NCI-H2081 (cell line): ENCODE measurements at places on chromosomes 2 and 18.
A peak's percentile ranks its signal among the peaks of the same experiment; 100 is the strongest.

DNA sequence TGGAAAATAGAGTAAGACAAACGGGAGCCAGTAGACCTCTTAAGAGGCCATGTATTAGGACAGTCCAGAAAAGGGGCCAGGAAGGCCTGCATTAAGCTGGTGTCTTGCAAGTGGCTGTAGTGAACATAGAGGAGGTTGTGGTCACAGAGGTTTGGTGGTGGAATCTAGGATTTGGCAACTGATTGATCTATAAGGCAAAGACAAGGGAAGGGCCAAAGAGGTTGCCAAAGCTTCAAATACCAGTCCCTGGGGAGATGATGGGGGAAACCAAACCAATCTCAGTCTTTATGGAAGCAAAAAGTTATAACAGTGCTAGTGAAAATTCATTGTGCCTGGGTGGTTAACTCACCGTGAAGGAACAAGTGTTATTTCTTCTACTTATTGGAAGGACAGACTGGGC, 28.7 kb upstream of the RTN4 start:
- no peak for DNase-seq

DNA sequence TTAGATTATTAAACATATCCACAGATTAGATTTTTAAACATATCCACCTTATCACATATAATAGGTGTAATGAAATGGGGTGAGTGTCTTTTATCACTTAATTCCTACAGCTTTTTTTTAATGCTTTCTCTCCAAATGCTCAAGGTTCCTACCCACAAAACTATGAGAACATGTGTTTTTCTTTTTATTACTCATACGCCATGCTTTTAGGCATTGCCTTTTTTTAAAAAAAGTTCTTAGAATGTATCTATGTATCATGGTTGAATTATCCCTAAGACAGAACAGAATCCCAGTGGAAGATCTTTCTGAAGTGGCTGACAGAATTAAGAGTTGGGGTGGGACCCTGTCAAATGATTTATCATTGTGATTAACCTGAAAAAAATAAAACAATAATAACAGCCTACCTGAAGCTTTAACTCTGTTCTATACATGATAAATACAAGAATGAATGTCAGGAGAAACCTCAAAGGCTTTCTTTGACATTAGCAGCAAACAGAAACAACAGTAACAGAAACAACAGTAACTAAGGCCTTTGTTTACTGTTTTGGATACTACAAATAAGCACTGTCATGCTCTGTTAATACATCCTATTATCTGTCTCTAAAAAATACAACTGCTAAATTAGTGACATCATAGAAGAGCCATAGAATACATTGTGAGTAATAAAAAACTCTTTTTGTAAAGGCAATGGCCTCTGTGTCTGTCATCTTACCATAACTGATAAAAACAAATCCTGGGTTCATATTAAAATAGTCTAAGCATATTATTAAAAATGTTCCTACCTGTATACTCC, 4.1 kb upstream of the ZNF397 start:
- DNase-seq: peak; percentile 31

GRCh38 chr2:111617299-111618225, 266.4 kb downstream of the ANAPC1 start:
- DNase-seq: no peak

DNA sequence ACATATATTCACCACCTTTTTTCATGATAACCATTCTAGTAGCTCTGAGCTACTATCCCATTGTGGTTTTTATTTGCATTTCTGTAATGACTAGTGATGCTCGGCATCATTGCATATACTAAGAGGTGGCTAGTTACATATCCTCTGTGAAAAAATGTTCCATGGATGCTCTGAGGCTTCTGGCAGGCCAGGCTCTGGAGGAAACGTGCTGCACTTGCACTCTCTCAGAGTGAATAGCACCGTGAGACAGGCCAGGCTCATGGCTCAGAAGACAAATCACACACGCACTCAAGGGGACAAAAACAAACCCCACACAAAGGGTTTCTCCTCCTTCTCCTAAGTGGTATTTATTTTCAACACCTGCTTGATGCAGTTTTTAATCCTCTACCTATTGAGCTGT, 1085.3 kb upstream of the CNTNAP5 start:
- DNase-seq: no peak

DNA sequence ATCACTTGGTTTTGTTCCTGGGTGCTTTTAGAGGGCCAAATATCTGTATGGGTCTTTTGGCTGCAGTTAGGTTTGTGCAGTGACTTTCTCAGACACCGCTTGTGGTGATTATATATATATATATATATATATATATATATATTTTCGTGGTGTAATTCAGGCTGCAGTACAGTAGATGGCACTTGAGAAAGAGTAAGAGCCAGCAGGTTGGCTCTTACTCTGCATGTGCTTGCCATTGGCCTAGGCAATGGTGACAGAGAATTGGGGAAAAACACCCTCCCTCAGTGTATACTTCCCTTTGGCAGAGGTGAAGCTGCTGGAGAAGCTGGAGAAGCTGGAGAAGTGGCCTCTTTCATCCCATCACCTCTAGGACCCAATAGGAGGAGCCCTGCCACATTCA, 22.2 kb upstream of the MYL1 start:
- DNase-seq: no peak

DNA sequence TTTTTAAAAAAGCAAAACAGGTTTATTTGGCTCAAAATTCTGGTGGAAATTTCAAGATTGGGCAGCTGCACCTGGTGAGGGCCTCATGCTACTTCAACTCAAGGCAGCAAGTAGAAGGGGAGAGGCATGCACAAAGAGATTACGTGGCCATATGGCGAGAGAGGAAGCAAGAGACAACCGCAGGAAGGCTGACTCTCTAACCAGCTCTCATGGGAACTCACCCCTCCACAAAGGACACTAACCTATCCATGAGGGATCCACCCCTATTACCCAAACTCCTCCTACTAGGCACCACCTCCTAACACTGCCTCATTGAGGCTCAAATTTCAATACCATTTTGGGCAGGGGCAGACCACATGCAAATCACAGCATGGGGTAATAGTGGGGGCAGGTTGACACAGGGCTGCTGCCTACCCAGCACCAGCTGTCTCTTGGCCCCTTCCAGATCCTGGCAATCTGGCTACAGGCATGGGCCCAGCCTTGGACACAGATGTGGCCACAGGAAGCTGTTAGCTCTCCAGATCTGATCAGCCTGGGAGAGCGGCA, 2.0 kb upstream of the CAPN10 start:
- DNase-seq: peak; percentile 24

DNA sequence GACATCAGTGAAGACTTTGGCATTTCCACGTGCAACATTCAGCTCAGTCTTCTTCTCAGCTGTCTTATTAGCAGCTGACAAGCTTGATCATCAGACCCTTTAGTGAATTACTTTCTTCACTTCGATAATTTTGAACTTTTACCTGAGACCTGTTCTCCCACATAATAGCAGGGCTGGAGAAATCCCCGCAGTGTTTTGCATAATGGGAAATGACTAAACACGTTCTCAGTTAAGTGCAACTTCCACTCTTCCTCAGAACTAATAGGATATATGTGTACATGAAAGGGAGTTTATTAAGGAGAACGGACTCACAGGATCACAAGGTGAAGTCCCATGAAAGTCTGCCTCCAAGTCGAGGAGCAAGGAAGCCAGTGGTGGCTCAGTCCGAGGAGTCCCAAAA, 28.8 kb upstream of the MBP start:
- no peak for DNase-seq

DNA sequence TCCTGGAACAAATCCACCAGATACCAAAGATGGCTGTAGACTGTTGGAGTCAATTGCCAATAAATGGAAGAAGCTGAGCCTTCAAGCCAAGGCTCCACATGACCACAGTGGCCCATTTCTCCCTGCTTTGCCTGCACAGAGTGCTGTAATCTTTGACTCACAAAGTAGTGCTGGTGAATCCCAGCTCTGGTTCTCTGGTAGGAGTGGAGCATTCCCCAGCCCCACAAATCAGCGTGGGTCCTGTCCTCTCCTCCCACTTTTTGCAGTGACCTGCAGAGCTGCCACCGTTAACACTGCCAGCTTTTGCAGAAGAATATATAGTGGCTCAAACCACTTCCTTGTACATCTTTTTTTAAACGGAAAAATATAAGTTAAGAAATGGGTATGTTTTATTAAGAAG, 93.9 kb downstream of the MGAT5 start:
- DNase-seq: no peak

DNA sequence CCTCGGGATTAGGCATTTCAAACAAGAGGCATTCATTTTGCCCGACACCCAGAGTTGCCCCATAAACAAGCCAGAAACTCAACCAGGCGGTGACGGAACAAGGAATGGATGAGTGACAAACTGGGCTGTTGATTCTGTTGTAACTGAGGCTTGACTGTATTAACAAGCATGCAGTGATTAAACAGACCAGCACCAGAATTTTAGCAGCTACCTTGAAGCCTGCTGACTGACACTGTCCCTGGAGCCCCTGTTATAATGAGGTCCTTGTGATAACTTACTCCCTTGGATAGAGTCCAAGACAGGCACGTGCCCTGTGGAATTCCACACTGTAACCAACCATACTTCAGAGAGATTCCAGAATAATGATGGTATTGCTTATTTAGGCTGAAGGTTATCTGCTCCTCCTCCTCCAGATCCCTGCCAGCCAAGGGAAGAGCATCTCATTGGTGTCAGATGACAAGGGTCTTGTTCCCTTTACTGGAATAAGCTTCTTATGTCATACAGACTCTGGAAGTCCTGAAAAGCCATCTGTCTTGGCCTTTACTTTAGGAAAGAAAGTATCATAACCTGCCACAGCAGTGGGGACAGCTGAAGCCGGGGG, 97.1 kb upstream of the RMDN2 start:
- DNase-seq: no peak

DNA sequence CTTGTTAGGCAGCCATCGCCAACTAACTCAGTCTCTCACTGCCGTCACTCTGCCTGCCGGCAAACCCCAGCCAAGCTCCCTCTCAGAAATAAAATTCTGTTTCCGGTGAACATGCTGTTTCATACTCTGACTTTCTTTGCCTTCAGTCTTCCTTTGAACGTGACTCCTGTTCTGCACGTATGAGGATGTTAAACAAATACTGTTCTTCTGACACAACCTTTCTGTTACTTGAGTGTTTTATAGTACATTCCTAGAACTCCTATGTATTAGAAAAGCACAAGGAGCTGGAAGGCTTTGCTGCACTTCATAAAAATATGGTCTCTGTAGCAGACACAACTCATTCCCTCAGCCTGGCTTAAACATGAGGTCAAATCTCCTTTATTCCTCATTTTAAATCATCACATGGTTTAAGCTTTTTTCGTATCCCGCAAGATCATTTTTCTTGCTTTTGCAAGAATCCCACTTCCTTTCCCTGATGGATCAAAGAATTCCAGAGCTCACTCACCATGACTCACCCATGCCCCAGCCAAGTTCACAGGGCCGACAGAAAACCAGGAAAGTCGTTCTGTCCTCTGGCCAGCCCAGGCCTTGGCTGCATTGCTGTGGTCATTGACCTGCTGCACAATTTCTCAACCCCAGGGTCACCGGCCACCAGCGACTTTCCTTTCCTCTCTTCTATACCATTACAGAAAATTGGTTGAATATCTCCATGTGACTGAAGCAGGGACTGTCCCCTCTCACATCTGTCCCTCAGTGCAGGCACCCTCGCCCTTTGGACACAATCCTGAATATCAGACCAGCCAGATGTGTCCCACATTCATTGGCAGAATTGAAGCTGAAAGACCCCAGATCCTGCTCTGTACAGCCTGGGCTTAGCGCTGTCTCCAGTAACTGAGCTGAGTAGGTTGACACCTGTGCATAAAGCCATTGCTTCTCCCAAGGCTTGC, 183.1 kb upstream of the ARL4C start:
- DNase-seq: no peak

DNA sequence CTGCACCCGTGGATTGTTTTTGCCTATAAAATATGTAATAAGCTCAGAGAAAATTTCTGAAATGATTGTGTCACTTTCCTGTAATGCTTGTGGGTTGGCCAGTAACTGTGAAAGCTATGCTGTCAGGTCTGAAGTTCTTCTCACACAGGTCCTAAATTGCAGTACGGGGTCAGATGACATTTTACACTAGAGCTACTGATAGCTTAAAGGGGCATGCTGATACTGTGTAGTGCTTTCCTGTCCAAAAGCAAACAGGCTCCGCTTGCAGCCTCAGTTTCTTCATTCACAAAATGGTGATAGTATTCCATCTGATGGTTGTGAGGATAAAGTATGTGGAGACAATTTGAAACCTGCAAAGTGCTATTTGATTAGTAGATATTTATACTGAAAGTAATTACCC, 7.6 kb upstream of the FARSB start:
- DNase-seq: no peak

DNA sequence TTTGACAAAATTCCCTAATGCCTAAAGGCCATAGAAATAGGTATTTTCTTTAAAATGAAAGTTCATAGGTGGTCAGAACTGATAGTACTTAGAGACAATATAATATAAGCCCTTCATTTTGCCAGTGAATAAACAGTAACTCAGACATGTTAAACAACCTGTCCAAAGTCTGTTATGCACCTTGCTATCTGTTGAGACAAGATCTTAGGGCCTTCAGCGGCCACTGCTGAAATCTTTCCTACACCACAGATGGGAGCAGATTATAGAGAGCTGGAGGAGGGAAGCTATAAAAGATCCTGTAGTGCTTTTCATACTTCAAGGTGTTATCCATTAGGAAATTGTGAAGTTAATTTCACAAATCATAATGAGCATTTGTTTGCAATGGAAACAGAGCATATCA, 13.8 kb downstream of the CERKL start:
- DNase-seq: no peak

DNA sequence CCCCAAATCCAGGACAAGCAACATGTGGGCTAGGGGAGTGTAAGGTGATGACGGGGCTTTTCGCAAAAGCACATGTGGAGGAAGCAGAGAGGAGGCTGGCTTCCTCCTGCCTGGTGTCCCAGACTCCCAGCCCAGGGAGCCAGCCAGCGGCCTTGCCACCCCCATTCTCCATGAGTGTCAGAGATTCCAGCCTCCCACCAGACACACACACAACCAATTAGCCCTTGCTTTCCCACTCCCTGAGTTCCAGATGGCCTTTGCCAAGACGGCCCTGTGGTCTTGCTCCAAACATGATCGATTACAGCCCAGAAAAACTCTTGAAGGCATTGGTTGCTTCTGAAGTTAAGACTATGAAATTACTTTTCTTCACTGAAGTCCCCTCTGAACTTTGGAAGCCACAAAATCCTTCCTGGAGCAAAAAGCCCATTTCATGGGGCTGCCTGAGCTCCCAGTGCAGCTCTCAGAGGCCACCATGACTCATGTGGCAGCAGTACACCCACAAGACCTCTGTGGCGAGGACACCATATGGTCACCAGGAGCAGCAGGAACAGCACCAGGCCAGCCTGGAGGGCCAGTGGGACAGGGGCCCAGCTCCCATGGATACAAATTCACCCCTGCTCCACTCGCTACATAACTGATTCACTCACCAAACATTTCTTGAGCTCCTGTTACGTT, 69.1 kb upstream of the PID1 start:
- DNase-seq: no peak

GRCh38 chr2:128754246-128754724, 435.6 kb upstream of the HS6ST1 start:
- DNase-seq: no peak

DNA sequence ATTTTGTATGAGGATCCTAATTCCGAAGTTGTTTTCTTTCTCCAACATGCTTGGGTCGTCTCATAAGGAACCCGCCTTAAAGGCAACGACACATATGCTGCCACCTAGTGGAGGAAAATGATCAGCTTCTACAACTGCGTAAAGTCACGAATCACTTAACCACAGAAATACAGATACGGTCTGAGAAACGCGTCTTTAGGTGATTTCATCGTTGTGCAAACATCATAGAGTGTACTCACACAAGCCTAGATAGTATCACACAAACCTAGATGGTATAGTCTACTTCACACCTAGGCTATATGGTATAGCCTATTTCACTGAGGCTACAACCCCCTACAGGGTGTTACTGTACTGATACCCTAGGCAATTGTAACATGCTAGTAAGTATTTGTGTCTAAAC, 13.1 kb downstream of the GNLY start:
- peak; percentile 58 for DNase-seq
